Hematopoietic multipotent progenitor cell treated with erythropoietin and hydrocortisone succinate and interleukin-3 and kit ligand, for 6 days (in vitro differentiated cells): ENCODE measurements at places on chromosomes 2 and 18.

GRCh38 chr2:156947261-156947660, 310.2 kb upstream of the GALNT5 start:
- DNase-seq: no peak

GRCh38 chr18:30712383-30712782, 330.2 kb downstream of the DSC3 start:
- no peak for DNase-seq

- DNase-seq: no peak
Measured at GRCh38 chr2:36300697-36301096, 54.9 kb upstream of the CRIM1 start.

GRCh38 chr2:19826874-19827273, 74.9 kb downstream of the TTC32 start:
- no peak for DNase-seq

DNA sequence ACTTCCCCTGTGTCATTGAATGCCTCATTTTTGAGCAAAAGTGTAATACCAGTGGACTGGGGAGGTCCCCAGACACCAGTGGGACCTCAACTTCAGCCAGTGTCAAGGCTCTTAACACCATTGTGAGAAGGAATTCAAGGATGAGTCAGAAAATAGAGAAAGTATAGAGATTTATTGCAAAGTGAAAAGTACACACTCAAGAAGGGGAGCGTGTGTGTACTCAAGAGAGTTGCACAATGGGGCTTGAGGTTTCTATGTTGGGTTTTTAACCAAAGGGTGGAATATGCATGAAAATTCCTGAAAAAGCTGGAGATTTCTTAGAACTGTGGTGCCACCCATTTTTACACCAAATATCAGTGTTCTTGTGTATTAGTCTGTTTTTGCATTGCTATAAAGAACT, 81.9 kb downstream of the ADCYAP1 start:
- peak; percentile 14 for DNase-seq

DNA sequence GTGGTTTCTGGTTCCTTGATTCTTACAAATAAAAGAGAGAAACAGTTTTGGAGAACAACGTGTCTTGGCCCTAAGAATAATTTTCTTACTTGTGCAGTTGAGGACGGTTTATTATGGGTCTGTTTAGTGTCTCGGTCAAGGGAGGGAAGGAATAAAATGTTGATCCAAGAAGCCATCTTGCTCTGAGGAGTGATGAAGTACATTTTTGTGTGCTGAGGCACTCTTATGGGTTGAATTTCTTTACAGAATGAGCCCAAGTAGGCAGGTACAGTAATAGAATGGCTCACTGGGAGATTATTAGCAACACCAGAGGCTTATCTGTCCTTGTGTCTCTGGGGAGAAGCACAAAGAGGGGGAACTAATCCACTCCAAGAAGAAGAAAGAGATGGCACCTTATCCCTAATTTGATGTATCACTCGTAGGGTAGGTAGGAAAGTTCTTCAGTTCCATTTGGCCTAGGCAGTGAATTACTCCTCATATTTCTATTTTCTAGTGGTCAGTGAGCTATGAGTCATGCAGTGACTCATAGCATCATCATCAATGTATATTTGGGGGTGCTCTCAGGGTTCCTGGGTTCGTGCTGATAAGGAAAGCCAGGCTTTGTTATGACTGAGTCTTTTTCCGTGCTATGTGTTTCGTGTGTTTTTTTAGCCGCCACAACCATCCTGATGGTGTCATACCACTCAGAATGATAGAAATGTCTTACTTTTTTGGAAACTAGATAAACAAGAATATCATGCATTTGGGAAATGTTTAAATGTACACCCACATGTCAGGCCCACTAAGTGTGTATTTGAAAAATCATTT, 250.1 kb upstream of the CTAGE1 start:
- peak; percentile 22 for DNase-seq

DNA sequence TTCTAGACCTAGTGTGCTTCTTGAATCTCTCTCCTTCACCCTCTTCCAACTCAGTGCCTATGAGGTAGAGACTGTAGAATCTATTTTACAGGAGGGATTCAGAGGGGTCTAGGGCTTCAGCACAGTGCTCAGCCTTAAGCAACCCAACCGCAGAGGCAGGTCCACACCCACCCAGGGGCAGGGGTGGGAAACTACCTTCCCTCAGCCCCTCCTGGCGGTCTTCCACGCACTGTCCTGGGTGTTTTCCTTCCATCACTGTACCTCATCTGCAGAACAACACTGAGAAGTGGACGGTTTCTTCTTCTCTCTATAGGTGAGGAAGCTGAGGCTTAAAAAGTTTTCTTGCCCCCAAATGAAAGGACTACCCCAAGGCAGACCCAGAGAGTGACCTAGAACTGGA, 222.3 kb downstream of the ALK start:
- DNase-seq: no peak

DNA sequence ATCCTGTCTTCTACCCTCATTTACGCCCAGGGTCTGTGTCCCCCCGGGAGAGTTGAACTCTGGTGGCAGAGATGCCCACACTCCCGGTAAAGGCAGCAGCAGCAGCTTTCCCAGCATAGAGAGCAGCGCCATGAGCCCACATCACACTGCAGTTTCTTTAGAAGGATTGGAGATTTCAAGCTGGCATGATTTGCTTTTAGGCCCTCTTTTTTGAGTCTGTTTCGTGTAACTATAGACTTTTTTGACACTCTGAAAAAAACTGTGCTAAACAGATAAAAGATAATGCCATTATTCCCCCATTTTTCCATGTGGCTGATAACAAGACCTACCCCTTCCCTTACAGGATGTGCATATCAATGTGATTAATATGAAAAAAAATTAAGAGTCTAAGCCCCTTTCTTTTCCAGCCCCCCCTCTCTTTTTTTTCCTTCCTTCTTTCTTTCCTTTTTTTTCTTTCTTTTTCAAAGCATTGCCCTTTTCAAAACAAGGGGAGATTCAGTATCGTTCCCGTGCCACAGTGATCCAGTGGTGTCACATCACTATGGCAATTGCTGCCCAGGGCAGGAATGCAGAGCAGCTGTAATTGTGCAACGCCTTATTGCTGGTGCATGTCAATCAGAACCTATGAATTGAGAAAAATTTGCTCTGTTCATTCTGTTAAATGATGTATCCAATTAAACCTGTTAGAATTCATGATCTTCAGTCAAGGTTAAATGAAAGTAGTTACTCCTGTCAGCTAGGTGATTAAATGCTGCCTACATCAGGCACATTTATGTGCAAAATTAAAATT, 104.5 kb downstream of the CDCA7 start:
- DNase-seq: no peak

GRCh38 chr2:43609290-43609918, 13.6 kb upstream of the THADA start:
- DNase-seq: peak; percentile 86

DNA sequence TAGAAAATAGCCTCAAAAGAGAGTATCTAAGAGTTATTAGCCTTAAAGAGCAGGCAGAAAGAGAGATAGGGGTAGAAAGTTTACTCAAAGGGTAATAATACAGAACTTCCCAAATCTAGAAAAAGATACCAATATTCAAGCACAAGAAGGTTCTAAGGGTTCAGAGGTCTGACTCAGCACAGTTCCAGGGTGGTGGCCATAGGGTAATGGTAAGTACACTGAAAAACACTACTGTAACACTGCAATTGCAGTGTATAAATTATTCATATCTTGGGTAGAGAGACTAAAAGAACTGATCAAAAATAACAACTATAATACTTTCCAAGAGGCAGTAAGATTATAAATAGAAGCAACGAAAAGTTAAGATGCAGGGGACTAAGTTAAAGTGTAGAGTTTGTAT, 115.2 kb downstream of the ROCK1 start:
- peak; percentile 5 for DNase-seq

DNA sequence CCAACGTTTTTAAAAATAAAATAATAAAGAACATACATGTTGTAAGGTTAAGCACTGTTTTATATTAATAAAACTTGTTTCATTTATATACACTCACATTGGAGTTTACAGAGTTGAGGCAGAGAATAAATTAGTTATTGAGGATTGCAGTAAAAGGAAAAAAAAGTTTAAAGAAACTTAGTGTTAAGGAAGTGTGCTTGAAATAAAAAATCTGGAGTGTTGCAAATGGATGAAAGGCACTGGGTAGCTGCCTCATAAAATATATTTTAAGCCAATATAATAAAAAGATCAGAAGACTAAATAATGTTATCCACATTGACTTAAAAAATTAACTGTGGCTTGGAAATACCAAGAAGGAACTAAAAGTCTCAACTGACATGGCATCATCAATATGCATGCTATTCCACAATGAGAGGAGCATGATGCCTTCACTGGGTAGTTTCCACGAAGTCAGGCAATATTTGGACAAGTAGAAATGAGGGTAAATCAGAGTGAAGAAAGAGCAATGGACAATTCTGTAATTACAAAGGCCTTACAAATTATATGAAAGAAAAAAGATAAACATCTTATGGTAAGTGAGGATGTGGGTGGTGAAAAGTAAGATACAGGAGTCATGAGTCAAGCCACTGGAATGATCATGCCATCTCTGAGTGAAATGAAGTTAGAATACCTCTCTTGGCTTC, 2.5 kb downstream of the GALNT3 start:
- peak; percentile 11 for DNase-seq
